ENCODE measurements at places on chromosomes 7 and 10. TPM values are rescaled to one million over a fixed set of nuclear protein-coding genes. Genes with fewer than 3 reads are reported as not detected.

The ARMC3 gene
- polyA plus RNA-seq = not detected

The OR2A5 gene
- not detected for polyA plus RNA-seq

The PRKAR2B gene
- 13.0 TPM for polyA plus RNA-seq

The CCDC126 gene
- polyA plus RNA-seq = 5.7 TPM

The PPP1R9A gene
- not detected for polyA plus RNA-seq

The SLC29A3 gene
- polyA plus RNA-seq = 2.4 TPM

Measured in AG04450 (cell line).